ENCODE measurements at places on chromosomes 1 and 21.
A peak's percentile ranks its signal among the peaks of the same experiment; 100 is the strongest.

- DNase-seq: no peak
Observed at GRCh38 chr1:151775894-151776664, 12.8 kb upstream of the MRPL9 start.

GRCh38 chr1:184945678-184946412 lies 28.5 kb downstream of the NIBAN1 start:
- no peak for DNase-seq

GRCh38 chr1:70090141-70090540 lies 115.2 kb downstream of the LRRC40 start:
- DNase-seq: no peak

GRCh38 chr1:118116401-118116800 lies 68.6 kb downstream of the SPAG17 start:
- DNase-seq: no peak

GRCh38 chr1:109493227-109493626 lies 667 bp upstream of the CYB561D1 start:
- no peak for DNase-seq

GRCh38 chr1:227214207-227214606 lies 104.1 kb downstream of the CDC42BPA start:
- DNase-seq: no peak

DNA sequence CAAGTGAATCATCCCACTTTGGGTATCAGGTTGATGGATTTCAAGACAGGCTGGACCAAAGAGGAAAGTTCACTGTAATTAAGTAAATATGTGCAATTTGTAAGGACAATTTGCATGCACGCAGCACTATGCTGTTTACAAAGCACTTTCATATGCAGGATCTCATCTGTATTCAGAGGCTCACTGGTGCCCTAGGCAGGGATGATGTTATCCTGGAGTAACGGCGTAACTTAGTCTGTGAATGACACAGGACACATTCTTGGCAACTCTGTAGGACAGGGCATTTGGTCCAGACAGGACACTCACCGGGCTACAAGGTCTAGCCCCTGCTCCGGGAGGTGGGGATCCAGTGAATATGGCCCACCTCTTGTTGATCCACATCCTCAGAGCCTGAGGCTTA lies 365.4 kb upstream of the DUSP10 start:
- DNase-seq: no peak

DNA sequence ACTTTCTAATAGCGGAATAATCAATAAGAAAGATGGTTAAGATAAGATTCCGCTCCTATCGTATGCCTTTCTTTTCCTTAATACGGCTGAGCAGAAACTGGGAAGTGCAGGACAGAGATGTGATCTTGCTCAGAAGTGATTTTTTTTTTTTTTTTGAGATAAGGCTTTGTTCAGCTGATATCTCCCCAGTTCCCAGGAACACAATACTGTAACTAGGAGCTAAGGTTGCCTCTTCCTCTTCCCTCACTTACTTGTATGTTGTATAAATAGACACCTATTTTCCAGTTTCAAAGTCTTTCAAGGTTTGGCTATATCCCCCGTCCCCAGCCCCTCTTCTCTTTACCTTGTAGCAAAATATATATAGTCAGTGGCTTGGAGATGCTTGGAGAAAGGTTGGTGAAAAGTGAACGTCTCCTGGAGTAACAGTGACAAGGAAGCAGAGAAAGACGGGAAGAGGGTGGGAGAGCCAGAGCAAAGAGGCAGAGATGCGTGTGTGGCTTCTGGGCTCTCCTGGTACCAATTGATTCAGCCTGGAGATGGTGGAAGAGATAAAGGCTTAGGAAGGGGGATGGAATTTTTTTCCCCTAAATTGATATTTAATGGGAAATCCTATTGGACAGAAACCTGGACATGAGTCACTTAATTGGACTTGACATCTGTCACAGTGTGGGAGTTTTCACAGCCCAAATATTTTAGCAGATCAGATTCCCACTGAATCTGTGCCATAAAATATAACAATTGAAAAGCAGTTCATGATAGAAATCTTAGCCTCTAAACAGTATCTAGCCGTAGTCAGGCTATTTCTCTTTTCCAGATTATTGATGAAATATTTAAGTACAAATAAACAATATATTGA lies at the start of gene NHLH2:
NHLH2 (minus strand) TSS at position 522 of the 856 bp plus-strand sequence. CDS start 2,754 bp downstream, outside the sequence.
- DNase-seq: no peak

- no peak for DNase-seq
Observed at GRCh38 chr1:90274376-90274775, 279.5 kb downstream of the ZNF326 start.

DNA sequence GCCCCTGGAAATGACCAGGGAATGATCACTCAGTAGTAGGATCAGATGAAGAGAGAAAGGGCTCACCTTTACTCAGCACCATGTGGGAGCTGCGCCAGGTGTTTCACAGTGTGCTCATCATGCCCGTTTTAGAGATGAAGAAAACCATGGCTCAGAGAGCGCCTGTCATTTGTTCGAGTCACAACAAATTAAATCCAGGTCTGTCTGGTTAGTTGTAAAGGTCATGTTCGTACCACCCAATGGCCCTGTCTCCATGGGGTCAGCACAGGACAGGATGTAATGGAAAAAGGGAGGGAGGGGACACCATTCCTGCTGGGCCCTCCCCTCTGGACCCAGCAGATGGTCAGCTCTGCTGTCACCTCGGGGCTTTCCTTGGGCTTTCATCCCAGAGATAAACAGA lies 15.2 kb downstream of the KIRREL1 start:
- no peak for DNase-seq

DNA sequence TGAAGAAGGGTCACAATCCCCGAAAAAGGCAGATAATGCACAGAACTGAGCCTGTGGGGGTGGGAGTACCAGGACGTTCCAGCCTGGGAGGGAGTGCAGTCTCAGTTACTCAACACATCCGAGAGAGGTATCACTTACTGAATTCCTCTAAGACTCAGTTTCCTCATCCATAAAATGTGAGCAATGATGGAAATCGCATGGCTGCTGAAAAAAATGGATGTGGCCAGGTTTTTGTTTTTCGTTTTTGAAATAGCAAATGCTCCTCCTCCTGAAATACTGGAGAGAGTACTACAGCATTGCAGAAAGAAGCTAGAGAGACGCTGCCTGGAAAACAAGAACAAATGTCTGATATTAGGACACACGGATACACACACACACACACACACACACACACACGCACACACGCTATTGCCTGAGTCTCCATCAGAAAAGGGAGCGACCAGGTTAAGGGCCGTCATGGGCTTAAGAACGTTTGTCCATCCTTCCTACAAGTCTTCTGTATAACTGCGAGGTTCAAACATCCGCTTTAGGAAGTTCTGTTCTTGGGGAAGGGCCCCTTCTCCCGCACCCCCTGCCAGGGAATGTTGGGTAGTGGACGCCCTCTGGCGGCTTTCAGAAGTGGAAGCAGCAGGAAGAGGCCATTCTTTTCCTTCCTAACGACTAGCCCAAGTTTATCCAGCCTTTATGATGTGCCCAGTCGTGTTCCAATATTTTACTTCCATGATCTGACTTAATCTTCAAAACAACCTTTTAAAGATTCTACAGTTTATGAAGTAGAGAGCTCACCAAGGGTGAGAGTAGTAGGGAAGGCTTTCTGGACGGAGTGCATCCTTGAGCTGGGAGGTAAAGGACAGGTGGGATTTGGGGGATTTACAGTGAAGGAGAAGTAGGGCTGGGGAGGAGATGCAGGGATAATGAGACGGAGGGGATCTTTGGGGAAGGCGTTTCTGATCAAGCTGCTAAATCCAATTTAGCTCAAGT lies 699 bp upstream of the NES start:
- peak; percentile 39 for DNase-seq

DNA sequence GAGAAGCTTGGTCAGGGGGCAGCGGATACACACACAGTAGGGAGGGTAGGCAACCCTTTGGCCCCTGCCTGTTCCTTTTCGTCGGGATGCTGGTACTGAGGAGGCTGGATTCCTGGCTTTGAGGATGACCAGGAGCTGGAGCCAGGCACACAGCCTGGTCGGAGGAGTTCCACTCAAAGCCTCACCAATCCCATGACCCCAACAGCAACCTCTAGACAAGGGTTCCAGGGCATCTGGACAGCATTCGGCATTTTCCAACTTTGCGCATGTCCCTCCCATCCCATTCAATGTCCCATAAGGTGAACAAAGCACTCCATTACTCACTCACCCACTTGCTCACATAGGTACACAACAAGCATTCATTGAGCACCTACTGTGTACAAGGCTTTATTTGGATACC lies 42.6 kb upstream of the HMGB4 start:
- no peak for DNase-seq

DNA sequence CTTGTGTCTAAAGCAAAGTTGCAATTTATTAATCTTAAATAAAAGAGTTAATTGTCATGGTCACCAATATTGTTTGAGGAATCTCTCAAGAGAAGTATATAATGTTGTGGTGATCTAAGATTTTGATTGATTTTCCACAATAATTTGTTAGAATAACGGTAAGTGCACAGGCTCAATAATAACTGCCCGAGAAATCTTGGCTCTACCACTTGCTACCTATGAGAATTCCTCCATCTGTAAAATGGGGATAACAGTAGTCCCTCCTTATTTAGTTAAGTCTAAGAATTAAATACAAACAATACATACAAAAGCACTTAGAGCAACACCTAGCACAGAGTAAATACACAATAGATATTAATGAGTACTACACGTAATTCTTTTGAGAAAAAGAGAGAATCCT lies 18.8 kb downstream of the SCAF4 start:
- DNase-seq: no peak

GRCh38 chr1:209692745-209693504 lies 11.7 kb upstream of the HSD11B1 start:
- peak; percentile 79 for DNase-seq

- no peak for DNase-seq
Observed at GRCh38 chr1:229993060-229993459, 74.0 kb upstream of the GALNT2 start.

DNA sequence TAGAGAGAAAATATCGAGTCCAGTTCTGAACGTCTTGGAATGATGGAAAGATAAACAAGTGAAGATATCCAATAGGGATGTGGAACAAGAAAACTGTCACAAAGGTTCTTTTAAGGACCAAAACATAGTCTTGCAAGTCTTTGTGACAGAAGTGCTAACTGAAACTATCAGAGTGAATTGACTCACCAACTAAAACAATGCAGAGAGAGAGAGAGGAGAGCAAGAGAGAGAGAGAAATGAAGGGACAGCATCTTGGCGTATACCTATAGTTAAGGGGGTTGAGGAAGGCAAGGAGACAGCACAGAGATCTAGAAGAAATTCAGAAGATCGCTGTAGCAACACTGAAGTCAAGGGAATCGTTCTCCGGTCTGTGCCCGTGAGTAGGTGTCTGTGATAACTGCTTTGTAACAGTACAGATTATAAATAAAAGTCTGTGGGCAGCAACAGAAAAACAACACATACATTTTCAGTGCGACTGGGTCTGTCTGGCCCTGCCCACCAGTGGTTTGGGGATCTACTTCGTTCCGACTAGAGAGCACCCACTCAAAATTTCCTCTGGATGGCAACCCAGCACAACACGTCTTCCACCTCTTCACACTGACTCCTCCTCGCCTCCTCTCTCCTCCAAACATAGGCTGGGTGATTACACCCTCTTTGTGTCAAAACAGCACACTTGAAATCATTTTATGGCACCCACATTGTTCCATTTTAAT lies 4.8 kb upstream of the COA6 start:
- peak; percentile 57 for DNase-seq

- DNase-seq: no peak
Observed at GRCh38 chr21:31318971-31319370, 25.1 kb downstream of the TIAM1 start.

DNA sequence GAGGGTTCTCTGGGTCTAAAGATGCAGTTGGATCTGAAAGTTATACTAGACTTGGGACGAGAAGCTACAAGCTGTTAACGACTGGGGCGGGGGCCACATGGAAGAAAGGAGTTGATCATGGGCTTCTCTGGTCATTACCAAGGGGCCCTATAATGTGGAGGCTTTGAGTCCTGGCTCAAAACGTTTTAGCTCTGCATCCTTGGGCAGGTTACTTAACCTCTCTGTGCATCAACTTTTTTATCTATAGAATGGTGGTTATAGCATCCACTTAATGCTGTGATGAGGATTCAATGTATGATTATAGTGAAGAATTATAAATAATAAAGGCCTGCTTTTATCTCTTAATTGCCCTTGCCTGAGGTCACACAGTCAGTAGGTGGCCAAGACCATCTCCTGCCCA lies 53.1 kb downstream of the UBIAD1 start:
- DNase-seq: no peak

GRCh38 chr1:46512135-46512791 lies 22.6 kb downstream of the DMBX1 start:
- no peak for DNase-seq

DNA sequence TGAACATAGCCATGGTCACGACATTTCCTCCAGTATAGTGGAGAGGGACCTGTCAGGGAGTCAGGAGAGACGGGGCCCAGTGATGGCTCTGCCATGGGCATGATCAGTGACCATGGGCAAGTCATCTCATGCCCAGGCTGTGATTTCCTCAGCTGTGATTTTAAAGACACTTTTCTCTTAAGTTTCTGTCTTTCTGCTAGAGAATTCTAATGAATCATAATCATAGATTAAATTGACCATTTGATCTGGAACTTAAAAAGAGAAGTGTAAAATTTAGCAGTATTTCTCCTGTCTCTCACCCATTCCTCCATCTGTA lies 112.7 kb downstream of the USP25 start:
- DNase-seq: no peak

DNA sequence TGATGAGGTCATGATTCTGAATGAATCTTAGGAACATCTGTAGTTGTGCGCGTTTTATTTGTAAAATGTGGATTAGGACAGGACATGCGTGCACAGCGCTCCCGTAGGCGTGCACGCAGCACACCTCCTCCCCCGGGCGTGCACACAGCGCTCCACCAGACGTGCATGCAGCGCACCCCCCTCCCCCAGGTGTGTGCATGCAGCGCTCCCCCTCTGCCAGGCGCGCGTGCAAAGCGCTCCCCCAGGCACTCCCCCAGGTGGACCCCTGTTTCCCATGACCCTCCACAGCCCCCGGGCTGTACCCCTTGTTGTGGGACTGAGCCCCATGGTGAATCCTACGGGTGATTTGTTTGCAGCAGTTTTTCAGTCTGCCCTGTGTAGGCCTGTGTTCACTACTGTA lies 61.6 kb downstream of the S100B start:
- DNase-seq: no peak

Data from activated CD4-positive, alpha-beta T cell treated with anti-CD3 and anti-CD28 coated beads, Interleukin-2, amount 50 U/mL, for 48 hours (primary cell).